LHCN-M2 (cell line): ENCODE measurements at places on chromosomes 3 and 15. TPM values are rescaled to one million over a fixed set of nuclear protein-coding genes. Genes with fewer than 3 reads are reported as not detected.

Gene LTK
- total RNA-seq, result 2.5 and 2.8 TPM in 2 replicates

Gene CIDEC
- total RNA-seq, result not detected in 2 replicates

Gene TMCO5A
- not detected in 2 replicates for total RNA-seq

Gene LINGO1
- total RNA-seq, result not detected in 2 replicates

Gene ST3GAL6
- 0.63 and 3.8 TPM in 2 replicates for total RNA-seq

Gene CHDH
- under 0.01 TPM in 2 replicates for total RNA-seq

Gene TMEM212
- total RNA-seq, result not detected in 2 replicates

Gene GOLGA8S
- 0.06 TPM in 1 of 2 replicates, not detected in the other for total RNA-seq

Gene SYNM
- total RNA-seq, result 5.2 and 5.6 TPM in 2 replicates

Gene MYLK
- total RNA-seq, result 62.7 and 75.9 TPM in 2 replicates

Gene ARGFX
- total RNA-seq, result not detected in 2 replicates

Gene PDZRN3
- 6.5 and 6.7 TPM in 2 replicates for total RNA-seq

Gene SLC9C1
- total RNA-seq, result not detected in 2 replicates

Gene IL16
- not detected in 2 replicates for total RNA-seq

Gene RAD54L2
- total RNA-seq, result 11.5 and 13.5 TPM in 2 replicates

Gene BTLA
- total RNA-seq, result 0.17 TPM in 1 of 2 replicates, not detected in the other
